ENCODE measurements at places on chromosomes 11 and 22.

GRCh38 chr22:37552524-37553163, 7.6 kb upstream of the CDC42EP1 start:
- DNase-seq, result peak; percentile 94

DNA sequence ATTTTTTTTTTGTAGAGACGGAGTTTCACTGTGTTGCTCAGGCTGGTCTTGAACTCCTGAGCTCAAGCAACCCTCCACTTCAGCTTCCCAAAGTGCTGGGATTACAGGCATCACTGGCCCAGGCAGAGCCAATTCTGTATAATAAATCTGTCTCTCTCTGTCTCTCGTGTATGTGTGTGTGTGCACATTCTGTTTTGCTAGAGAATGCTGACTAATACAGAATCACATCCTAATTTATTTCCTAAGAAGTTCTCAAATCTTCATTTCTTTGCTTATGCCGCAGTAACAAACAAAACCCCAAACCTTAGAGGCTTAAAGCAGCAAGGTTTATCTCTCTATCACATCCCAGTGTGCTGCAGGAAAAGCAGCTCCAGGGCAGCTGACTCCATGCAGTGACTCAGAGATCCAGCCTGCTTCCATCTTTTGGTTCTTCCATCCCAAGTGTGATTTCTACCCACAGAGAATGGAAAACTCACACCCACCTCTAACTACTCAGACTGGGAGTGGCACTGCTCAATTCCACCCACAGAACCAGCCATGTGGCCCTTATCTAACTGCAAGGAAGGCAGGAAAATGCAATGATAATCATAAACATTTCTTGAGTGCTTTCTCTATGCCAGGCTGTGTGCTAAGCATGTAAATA, 35.1 kb upstream of the LRRC10B start:
- no peak for DNase-seq

GRCh38 chr11:46363455-46364005, 16.3 kb downstream of the DGKZ start:
- DNase-seq, result peak; percentile 87

GRCh38 chr11:127050186-127050585, 49.6 kb upstream of the KIRREL3 start:
- DNase-seq, result no peak

DNA sequence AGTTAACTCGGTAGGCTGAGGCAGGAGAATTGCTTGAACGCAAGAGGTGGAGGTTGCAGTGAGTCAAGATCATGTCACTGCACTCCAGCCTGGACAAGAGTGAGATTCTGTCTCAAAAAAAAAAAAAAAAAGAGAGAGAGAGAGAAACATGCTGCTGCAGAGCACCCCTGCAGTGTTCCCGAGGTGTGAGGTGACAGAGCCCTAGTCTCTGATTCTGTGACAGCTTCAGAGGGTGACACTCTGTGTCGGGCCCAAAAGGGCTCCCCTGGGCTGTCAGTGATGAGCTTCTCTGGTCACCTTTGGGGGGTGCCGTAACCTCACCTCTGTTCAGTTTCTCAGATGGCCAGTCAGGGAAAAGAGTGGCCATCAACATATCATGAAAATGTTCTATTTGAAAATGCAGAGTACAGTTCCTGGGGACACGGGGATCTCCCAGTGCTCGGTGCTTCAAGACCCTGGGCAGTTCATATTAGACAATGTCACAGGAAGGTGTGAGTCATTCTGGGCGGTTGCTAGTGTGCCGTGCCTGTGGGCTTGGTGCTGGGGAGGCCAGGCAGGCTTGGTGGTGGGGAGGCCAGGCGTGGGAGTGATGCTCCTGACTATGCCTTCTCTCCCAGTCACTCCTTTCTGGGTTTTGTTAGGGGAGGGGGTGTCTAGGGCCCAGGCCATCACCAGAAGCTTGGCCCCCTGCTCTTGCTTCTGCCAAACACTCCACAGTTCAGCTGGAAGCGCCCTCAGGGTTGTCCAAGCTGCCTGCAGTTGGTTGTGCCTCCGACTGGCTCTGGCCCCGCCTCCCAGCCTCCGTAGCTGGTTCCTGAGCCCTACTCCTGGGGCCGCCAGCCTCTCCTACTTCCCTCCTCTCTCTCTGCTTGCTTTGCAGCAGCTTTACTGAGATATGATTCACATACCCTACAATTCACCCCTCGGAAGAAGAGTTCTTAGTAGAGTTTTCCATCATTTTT, 52.5 kb upstream of the CLDN5 start:
- peak; percentile 26 for DNase-seq

DNA sequence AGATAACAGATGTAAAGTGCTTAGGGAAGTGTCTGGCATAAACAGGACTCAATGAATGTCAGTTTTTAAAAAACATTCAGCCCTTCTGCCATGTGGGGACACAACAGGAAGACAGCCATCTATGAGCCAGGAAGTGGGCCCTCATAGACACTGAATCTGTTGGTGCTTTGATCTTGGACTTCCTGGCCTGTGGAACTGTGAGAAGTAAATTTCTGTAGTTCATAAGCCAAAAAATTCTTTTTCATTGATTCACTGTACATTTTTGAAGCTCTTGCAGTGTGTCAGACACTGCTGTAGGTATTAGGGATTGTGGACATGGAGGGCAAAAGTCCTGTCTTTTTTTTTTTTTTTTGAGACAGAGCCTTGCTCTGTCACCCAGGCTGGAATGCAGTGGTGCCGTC, 188.6 kb downstream of the HIPK3 start:
- peak; percentile 14 for DNase-seq

DNA sequence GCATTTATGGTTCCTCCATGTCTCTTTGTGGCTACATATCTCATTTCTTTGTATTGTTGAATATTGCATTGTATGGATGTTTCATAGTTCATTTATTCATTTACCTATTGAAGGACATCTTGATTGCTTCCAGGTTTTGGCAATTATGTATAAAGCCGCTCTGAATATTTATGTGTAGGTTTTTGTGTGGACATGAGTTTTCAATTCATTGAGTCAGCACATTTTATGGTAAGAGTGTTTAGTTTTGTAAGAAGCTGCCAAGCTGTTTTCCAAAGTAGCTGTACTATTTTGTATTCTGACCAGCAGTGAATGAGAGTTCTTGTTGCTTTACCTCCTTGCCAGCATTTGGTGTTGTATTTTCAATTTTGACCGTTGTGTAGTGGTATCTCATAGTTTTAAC, 39.2 kb downstream of the KDM2A start:
- peak; percentile 18 for DNase-seq

DNA sequence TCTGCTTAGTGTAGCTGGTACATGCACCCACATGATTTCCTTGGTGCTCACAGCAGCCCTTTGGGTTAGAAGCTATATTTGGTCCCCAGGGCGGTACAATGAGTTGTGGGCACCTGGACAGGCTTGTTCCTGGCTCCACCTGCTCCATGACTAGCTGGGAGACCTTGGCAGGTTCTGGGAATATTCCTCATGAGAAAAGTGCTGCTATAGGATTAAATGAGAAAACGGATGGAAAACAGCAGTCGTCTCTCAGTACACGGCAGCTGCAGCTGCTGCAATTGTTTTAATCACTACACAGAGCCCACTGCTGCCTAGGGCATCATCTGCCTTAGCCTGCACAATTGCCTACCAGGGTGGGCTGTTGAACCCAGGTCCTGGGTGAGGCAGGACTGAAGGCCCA, 424.5 kb upstream of the B3GAT1 start:
- no peak for DNase-seq

- peak; percentile 4 for DNase-seq
These were observed 8.8 kb downstream of the H19 start for GRCh38 chr11:1988667-1989317.

GRCh38 chr11:42311514-42311913, 852.1 kb upstream of the LRRC4C start:
- peak; percentile 78 for DNase-seq

- no peak for DNase-seq
These were observed 109.7 kb downstream of the HIPK3 start for GRCh38 chr11:33366918-33367317.

DNA sequence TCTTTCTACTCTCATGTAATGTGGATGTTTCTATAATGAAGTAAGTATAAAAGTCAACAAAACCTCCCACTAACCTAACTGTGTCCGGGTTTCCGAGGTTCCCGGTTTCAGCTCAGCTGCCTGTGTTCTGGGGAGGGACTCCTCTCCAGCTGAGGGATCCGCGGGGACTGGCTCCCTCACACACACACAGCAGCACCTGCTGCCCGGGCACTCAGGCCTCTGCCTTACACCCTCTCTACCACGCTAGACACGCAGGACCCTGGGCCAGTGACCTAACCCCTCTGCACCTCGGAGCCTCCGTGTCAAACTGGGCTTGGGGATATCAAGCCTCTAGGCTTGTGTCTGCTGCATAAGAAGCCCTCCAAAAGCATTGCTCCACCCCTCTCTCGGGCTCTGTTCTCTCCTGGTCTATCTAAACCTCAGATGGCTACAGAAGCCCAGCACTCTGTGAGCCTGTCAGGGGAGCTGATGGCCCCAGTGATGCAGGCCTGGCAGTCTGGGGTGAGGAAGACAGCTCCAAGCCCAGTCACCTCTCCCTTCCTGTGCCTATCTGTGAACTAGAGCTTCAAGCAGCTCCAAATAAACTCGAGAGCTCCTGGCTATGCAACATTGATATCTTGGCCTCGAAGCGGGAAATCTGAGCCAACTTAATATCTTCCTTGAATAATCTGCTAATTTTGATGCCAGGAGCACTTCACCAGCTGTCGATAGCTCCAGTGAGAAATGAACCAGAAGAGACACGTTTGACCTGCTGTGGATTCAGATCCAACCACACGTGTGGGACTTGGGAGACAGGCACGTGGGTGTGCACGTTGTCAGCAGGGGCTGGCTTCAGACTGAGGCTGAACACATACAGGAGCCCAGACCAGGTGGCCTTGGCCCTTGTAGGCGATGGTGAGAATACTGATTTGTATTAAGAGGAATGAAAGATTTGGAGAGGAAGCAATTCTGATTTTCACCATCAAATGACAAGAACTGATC, 232.7 kb upstream of the B3GAT1 start:
- DNase-seq, result peak; percentile 25

- no peak for DNase-seq
These were observed 7.4 kb downstream of the CBX6 start for GRCh38 chr22:38864361-38865191.

- DNase-seq, result no peak
These were observed 29.9 kb upstream of the AQP11 start for GRCh38 chr11:77559686-77560401.

DNA sequence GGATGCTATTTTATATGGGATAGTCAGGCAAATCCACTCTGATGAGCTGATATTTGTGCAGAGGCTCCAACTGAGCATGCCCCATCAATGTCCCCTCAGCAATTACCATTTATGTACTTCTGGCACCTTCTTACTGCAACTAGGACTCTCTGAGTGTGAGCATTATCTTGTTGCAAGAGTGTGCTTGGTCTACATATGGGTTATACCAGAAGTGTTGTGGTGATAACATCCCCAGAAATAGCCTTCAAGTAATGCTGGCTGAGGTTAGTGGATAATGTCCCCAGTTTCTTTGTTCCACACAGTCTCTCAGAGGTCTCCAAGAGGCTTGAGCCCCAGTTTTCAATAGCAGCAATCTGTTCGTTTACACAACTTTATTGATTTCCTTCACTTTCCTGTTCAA, 408.6 kb downstream of the JRKL start:
- DNase-seq, result no peak

DNA sequence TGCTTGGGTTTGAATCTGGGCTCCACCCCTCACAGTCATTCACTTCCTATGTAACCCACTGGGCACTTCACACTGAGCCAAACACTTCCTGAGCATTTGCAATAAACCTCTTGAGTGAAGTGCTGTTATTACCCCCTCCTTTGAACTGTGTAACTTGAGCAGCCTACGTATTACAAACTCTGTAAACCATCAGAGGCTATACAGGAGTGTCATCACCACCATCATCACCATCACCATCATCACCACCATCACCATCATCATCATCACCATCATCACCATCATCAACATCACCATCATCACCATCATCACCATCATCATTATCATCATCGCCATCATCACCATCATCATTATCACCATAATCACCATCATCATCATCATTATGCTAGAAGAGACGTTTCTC, 18.4 kb downstream of the RTL6 start:
- DNase-seq, result no peak

- DNase-seq, result no peak
These were observed 23.7 kb upstream of the RFPL3 start for GRCh38 chr22:32333769-32334659.

DNA sequence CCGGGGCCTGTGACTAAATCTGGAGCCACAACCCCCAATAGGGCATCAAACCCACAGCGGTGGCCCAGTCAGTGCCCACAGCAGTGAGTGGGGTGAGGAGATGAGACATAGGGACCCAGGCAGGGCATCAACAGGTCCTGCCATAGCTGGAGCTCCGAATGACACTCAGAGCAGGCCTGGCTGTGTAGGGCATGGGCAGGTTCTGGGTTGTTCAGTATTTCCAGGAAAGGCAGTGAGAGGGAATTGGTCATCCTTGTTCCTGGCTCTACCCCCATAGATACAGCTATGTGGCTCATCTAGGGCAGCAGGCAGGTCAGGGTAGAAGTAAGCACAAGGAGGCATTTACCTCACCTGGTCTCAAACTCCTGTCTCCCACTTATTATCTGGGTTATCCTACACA, 126.6 kb downstream of the BUD13 start:
- no peak for DNase-seq

DNA sequence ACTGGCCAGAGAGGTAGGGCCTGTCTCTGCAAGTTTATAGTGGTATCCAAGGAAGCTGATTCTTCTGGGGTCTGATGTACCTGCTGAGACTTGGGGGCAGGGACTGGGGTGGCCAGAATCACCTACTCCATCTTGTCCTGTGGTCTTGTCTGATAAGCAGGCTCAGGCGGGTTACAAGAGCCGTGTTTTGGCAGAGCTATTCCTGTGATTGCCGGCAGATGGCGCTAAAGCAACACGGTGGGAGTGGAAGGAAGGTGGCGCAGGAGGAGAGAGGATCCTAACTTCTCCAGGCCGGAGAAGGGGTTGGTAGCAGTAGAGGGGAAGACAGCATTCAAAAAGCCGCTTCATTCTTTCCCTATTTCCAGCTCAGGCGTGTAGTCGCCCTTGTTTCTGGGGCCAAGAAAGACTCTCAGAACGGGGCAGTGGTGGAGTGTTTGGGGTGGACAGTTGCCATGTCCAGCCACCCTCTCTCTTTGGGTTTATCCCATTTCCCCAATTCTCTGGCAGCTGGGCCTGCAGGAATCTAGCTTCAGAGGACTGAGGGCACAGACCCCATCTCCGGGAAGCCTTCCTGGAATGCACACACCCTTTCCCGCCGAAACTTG, 15.1 kb downstream of the CHRM1 start:
- peak; percentile 88 for DNase-seq

DNA sequence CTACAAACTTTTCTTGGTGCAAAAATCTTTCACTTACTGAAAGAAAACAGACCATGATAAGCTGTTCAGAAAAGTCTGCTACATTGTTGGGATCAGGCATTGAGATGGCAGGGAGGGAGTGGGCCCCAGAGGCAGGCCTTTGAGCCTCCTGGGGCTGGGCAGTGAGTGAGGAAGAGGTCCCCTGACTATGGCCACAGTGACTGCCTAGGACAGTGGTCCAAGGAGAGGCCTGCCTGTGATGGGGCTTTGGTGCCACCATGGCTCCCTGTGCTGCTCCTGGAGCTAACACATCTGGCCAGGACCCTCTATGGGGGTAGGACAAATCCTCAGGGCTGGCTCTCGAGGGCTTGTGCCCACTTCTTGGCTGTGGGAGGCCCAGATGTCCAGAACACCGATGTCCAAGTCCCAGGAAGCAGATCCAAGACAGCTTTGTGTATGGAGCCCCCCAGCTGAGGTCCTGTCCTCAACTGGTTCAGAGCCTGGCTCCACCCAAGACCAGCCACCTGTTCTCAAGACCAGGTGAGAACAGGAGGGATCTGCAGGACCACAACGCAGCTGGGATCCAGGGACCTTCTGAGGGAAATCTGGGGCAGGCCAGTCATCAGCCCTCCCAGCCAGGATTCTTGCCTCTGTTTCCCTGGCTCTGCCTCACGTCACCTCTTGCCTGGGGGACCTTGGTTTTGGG, 36.9 kb downstream of the PPM1F start:
- DNase-seq, result no peak
